T-helper 1 cell (primary cell): ENCODE measurements at places on chromosomes 13 and 19.
A peak's percentile ranks its signal among the peaks of the same experiment; 100 is the strongest.

GRCh38 chr13:100818711-100819110 lies 144.1 kb upstream of the TMTC4 start:
- DNase-seq = no peak

DNA sequence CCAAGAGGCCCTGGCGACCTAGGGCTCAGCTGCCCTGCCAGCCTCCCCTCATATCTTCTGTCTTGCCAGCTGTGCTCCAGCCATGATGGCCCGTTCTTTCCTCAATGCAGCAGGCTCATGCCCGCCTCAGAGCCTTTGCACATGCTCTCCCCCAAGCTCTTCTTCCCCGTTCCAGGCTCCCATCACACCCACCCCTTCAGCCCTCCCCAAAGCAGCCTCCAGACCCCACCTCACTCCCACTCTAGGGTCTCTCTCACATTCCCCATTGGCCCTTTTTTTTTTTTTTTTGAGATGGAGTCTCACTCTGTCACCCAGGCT lies 29.9 kb upstream of the ATP1A3 start:
- DNase-seq = no peak

DNA sequence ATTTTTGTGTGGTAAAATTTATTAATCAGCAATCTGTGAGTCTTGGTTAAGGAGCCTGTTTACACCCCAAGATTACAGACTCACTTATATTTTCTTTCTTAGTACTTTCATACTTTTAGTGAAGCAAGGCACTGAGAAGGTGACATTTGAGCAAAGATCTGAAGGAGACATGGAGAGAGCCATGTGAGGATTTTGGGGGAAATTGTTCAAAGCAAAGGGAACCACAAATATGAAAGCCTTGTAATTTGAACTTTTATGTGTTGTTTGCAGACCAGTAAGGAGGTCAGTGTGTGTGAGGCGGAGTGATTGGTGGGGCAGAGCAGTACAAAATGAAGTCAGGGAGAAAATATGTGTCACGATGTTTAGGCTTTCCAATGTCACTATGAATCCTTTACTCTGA lies 140.7 kb upstream of the KLF12 start:
- DNase-seq = no peak

GRCh38 chr13:28429685-28430290 lies 65.1 kb downstream of the FLT1 start:
- no peak for DNase-seq

- DNase-seq = no peak
Observed at GRCh38 chr13:22077764-22078163, 406.9 kb downstream of the FGF9 start.

DNA sequence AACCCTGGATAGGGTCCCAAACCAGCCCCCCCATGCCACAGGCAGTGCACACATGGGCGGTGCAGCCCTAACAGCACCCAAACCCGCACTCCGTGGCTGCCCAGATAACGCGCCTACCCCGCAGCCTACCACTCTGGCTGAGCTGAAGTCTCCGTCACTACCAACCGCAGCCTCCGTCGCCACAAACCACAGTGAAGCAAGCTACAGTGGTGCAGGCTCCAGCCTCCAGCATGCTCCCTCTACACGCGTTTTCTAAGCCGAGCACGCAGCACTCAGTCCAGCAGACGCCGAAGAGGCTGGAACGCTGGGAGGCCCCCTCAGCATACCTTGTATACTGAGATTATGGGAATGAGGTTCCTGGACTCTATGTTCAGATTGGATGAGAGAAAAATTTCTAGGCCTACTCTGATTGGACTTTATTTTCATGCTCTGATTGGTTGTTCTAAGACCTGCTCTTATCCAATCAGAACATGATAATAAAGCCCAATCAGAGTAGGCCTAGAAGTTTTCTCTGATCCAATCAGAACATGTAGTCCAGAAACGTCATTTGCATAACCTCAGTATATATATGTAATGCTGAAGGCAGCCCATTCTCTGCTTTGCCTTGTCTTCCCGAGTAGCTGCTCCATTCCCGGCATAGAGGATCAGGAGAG lies 56.7 kb upstream of the C1QTNF9B start:
- no peak for DNase-seq

- no peak for DNase-seq
Observed at GRCh38 chr19:47509973-47510372, 4.9 kb downstream of the NAPA start.

- no peak for DNase-seq
Observed at GRCh38 chr19:2047449-2048103, 3.5 kb downstream of the MKNK2 start.

GRCh38 chr19:1000591-1001537 lies 645 bp downstream of the GRIN3B start:
- DNase-seq = no peak

GRCh38 chr19:12703046-12703445 lies 6.6 kb upstream of the FBXW9 start:
- DNase-seq = no peak

- peak; percentile 94 for DNase-seq
Observed at GRCh38 chr19:55279770-55280643, at the start of gene HSPBP1. Gene HSPBP1, minus strand, starts transcription at chr19:55280110. Its CDS starts 502 bp downstream, at chr19:55279608.

- DNase-seq = no peak
Observed at GRCh38 chr19:3145909-3146676, 10.3 kb downstream of the GNA15 start.

- DNase-seq = no peak
Observed at GRCh38 chr19:30046522-30046921, 104.5 kb downstream of the URI1 start.

- DNase-seq = no peak
Observed at GRCh38 chr13:69551193-69551592, 556.4 kb upstream of the ATXN8OS start.

- peak; percentile 58 for DNase-seq
Observed at GRCh38 chr19:4636151-4636717, 3.1 kb upstream of the TNFAIP8L1 start.

- no peak for DNase-seq
Observed at GRCh38 chr19:55320844-55321419, 4.2 kb downstream of the TMEM150B start.

DNA sequence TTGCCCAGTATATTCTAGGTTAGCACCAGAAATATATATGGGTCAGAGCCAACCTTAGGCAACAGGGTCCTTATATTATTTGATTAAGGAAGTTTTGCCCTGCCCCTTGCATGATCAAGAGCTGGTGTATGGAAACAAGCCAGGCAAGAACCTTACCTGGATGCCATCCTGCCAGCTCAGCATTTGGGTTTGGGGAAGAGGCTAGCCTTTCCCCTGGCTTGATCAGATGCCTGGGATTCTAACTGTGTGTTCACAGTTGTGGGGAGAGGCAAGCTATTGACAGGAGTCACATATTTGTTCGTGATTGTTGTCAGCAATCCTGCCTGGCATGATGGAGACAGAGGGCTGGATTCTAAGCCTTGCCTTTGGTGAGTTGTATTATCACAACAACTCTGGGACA lies 260.0 kb upstream of the DACH1 start:
- no peak for DNase-seq

GRCh38 chr13:95652821-95653220 lies 8.3 kb upstream of the DZIP1 start:
- no peak for DNase-seq

GRCh38 chr19:43983544-43983911 lies 460 bp upstream of the ZNF155 start:
- DNase-seq = no peak

GRCh38 chr13:100075700-100076587 lies 12.9 kb upstream of the PCCA start:
- no peak for DNase-seq

DNA sequence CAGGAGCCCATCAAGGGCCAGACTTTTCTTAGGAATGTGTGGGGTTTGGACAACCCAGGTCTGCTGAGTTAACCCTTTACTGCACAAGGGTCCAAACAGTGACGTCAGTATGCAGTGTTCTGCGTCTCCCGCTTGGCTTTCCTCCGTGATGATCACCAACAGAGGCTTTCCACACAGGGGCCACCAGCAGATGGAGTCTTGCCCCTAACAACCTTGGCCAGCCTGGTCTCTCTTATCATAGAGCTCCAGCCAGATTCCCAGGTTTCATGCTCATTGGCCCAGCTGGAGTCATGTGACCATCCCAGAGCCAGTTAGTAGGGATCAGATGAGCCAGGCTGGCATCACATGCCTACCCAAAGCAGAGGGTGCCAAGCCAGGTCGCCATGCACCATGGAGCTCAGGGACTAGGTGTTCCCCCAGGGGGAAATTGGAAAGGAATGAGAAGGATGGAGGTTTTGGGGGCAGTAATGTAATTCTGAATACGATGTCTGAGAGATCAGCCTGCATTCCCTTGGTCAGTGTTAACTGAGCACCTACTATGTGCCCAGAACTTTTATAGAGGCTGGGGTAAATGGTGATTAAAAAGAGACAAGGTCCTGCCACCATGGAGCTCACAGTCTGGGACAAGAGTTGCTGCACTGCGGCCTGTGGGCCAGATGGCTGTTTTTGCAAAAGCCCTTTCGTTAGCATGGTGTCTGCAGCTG lies 61.2 kb downstream of the MYH14 start:
- no peak for DNase-seq

GRCh38 chr13:45063261-45063860 lies 56.9 kb upstream of the GTF2F2 start:
- DNase-seq = no peak

- DNase-seq = no peak
Observed at GRCh38 chr13:112716841-112717520, 27.1 kb downstream of the ATP11A start.

GRCh38 chr13:89514534-89515312 lies 1832.8 kb upstream of the MIR17HG start:
- no peak for DNase-seq

DNA sequence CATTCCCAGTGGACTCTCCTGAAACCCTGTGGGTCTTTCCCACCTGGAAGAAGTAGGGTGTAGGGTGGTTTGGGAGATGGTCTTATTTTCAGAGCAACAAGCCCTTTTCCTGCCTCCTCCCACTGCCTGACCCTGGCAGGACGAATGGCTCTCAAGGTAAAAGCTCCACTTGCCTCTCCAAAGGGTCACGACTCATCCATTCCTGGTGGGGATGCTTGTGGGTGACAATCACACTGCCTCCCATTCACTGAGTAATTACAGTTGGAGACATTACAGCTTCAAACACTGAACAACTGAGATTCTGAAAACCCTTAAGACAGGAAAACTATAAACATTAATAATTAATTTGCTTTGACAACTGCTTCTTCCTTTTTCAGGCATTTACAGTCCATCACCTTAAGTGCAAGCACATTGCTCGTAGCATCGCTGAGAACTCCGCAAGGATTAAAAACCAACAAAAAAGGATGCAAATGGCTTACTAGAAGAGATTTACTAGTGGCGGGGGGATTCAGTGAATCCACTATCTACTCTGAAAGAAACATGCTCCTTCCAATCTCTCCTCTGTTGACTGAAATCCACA lies 199.6 kb upstream of the IRS2 start:
- no peak for DNase-seq

GRCh38 chr13:99322297-99323103 lies 15.3 kb upstream of the GPR183 start:
- DNase-seq = peak; percentile 41

DNA sequence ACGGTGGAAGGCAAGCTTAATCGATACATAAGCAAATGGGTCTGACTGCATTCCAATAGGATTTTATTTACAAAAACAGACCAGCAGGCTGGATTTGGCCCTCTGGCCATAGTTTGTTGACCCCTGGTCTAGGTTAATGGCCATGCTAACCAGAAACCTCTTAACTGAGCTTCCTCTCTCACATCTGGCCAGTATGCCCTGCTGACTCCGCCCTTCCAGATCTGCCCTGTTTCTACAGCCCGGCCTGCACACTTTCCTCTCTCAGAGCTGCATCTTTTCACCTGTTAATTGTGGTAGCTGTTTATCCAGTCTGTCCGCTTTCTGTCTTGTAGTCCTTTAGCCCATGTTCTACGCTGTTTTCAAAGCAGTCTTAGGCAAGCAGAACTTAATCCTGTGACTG lies 25.6 kb downstream of the EDNRB start:
- no peak for DNase-seq

DNA sequence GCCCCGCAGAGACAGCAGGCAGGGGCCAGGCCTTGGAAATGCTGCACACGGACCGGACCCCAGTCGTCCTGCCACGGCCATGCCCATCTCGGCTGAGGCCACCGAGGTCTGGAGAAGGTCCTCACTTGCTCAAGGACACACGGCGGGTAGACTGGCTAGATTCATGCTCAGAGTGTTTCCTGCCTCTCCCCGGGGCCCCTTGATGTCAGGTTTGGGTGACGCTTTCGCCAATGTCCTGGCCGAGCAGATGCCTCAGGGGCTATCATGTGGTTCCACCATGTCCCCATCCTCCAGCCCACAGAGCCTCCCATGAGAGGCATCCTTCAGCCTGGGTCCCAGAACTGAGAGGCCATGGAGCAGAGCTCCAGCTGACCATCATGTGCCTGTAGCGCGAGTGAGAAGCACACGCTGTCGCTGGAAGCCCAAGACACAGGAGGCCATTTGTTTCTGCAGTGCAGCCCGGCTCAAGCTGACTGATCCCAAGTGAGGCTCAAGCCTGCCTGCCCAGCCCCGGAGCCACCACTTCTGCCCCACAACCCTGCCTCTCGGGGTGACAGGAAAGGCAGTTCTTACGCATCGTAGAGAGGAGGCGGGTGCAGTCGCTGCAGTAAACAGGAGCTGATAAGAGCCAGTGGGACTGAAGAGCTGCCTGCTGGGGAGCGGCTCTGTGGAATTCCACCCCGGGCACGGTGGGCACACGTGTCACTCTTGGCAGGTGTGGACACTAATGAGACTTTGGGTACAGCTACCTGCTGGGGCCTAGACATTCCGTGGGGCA lies 53.9 kb upstream of the GAS6 start:
- no peak for DNase-seq

DNA sequence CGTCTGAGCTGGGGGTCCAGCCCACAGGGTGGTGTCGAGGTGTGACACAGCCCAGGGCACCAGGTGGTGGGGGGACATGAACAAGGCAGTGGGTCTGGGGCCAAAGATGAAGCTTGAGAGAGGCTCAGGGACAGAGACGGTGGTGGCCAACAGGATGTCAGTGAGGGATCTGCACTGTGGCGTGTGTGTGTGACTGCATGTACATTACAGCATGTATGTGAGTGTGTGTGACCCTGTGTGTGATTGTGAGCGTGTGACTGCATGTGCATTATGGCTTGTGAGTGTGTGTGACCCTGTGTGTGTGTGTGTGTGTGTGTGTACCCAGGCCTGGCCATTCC lies 1.6 kb downstream of the ADAMTS10 start:
- DNase-seq = no peak

GRCh38 chr13:54657588-54657987 lies 1629.0 kb downstream of the OLFM4 start:
- no peak for DNase-seq

- no peak for DNase-seq
Observed at GRCh38 chr13:45817833-45818232, 33.7 kb downstream of the SIAH3 start.

- DNase-seq = no peak
Observed at GRCh38 chr13:102978168-102978567, 88.0 kb downstream of the SLC10A2 start.

- DNase-seq = no peak
Observed at GRCh38 chr19:55146705-55147273, 2.2 kb downstream of the TNNT1 start.

GRCh38 chr13:68081061-68081460 lies 850.9 kb upstream of the PCDH9 start:
- no peak for DNase-seq
